ENCODE measurements at places on chromosomes 13 and 19. TPM values are rescaled to one million over a fixed set of nuclear protein-coding genes. Genes with fewer than 3 reads are reported as not detected.

Gene ZNF814
- 49.5 TPM for total RNA-seq

Gene LGALS16
- not detected for total RNA-seq

Gene ZNF69
- 12.4 TPM for total RNA-seq

Gene C13orf42
- not detected for total RNA-seq

Gene C19orf47
- total RNA-seq = 10.2 TPM

Gene CLEC17A
- total RNA-seq = not detected

Gene KCNC3
- total RNA-seq = 0.18 TPM

- peaks cover 2% of the 10 kb centered on the region for H3K4me1 ChIP-seq
- H3K27me3 ChIP-seq = no peaks in the 10 kb centered on the region
- no peaks in the 10 kb centered on the region for H3K36me3 ChIP-seq
- H3K4me3 ChIP-seq = peak overlapping the region; percentile 62
- no peak overlapping the region for H3K27ac ChIP-seq
Observed at GRCh38 chr13:112943309-112944125, 25.5 kb upstream of the MCF2L start.

DNA sequence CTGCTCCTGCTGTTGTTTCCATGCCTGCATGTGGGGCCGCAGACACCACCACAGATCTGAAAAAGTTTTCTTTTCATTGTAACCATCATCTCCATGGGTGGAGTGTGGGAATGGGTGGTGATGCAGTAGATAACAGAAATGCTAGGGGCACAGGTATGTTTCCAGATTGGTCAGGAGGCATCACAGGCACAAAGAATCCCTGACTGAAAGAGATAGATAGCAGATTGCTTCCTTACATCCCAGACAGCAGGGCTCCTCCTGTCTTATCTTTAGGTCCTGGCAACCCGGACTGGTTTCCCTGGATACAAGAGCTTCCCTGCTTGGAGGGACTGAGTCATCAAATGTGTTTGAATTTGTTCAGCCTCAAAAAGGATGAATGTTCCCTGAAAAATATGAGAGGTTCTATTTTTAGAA, 1937.6 kb downstream of the PCDH9 start:
- H3K4me3 ChIP-seq = no peak overlapping the region
- H3K4me1 ChIP-seq = no peaks in the 10 kb centered on the region
- H3K27ac ChIP-seq = no peak overlapping the region
- no peak for DNase-seq

GRCh38 chr19:36837176-36837905, 846 bp downstream of the ZNF790 start:
- peak overlapping the region; percentile 58 for H3K4me3 ChIP-seq
- no peak for DNase-seq
- no peaks in the 10 kb centered on the region for H3K27me3 ChIP-seq
- H3K36me3 ChIP-seq = no peaks in the 10 kb centered on the region

- no peak for DNase-seq
- H3K4me3 ChIP-seq = no peak overlapping the region
- no peak overlapping the region for H3K27ac ChIP-seq
- no peaks in the 10 kb centered on the region for H3K36me3 ChIP-seq
- no peaks in the 10 kb centered on the region for H3K4me1 ChIP-seq
- H3K27me3 ChIP-seq = no peaks in the 10 kb centered on the region
Observed at GRCh38 chr13:96900986-96901385, 93.3 kb downstream of the OXGR1 start.

GRCh38 chr13:37085606-37086005, 19.9 kb downstream of the CSNK1A1L start:
- no peaks in the 10 kb centered on the region for H3K36me3 ChIP-seq
- no peaks in the 10 kb centered on the region for H3K4me1 ChIP-seq
- H3K27ac ChIP-seq = no peak overlapping the region
- H3K4me3 ChIP-seq = no peak overlapping the region

GRCh38 chr19:37930416-37930815, 23.4 kb downstream of the SIPA1L3 start:
- peaks cover 13% of the 10 kb centered on the region for H3K4me1 ChIP-seq
- H3K27me3 ChIP-seq = no peaks in the 10 kb centered on the region
- peak; percentile 61 for DNase-seq
- H3K36me3 ChIP-seq = no peaks in the 10 kb centered on the region

GRCh38 chr19:35166100-35167063, 11.8 kb downstream of the FXYD5 start:
- H3K27ac ChIP-seq = no peak overlapping the region
- no peak for DNase-seq
- no peaks in the 10 kb centered on the region for H3K36me3 ChIP-seq
- H3K4me1 ChIP-seq = peaks cover 7% of the 10 kb centered on the region
- H3K4me3 ChIP-seq = no peak overlapping the region
- no peaks in the 10 kb centered on the region for H3K27me3 ChIP-seq

DNA sequence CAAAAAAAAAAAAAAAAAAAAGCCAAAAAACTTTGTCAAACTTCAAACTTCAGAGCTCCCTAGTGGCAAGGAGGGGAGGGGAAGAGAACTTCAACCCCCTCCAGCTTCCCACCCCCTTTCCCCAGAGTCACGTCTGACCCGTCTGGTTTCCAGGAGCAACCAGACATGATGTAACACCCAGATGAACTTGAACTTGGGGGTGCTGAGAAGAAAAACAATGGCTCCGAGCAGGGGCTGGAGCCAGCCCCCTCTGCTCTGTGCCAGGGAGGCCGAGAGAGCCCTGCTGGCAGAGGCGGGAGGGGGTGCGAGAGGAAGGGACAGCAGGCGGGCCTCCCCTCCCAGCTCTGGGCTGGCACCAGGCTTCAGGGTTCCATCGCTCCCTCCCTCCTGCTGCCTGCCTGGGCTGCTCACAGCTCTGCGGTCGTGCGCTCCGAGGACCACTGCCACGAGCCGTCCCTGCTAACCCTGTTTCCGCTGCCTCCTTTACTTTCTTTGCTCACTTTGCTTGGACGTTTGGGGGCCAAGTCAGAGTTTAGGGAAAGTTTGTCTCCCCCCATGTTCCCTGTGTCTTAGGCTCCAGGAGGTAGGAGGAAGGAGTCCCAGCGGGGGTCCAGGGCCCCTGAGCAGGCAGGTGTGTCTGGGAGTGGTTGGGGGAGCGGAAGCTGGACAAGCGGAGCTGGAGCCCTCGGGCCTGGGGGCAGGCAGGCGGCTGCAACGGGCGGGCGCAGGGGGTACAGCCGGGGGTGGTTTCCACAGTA, 11.1 kb downstream of the LYL1 start:
- H3K4me1 ChIP-seq = peaks cover 37% of the 10 kb centered on the region
- peak overlapping the region; percentile 66 for H3K27ac ChIP-seq
- DNase-seq = no peak
